ENCODE measurements at places on chromosomes 11 and 22. TPM values are rescaled to one million over a fixed set of nuclear protein-coding genes. Genes with fewer than 3 reads are reported as not detected.

OMP gene
- total RNA-seq = not detected

FAT3 gene
- 3.0 TPM for total RNA-seq

GUCY1A2 gene
- 15.6 TPM for total RNA-seq

PATE2 gene
- total RNA-seq = not detected

MS4A12 gene
- not detected for total RNA-seq

MICAL2 gene
- 242 TPM for total RNA-seq

MFNG gene
- total RNA-seq = 46.4 TPM

MFRP gene
- total RNA-seq = not detected

MRGPRX4 gene
- total RNA-seq = not detected

NPTXR gene
- total RNA-seq = 4.5 TPM

- no peak for DNase-seq
Observed at GRCh38 chr11:11558396-11558795, 63.4 kb downstream of the GALNT18 start.

- no peak for DNase-seq
Observed at GRCh38 chr11:107898270-107898669, 30.0 kb upstream of the RAB39A start.

- DNase-seq = no peak
Observed at GRCh38 chr11:18108254-18108653, 2.4 kb upstream of the SAAL1 start.

GRCh38 chr11:85180528-85180927, 446.6 kb downstream of the DLG2 start:
- DNase-seq = no peak

DNA sequence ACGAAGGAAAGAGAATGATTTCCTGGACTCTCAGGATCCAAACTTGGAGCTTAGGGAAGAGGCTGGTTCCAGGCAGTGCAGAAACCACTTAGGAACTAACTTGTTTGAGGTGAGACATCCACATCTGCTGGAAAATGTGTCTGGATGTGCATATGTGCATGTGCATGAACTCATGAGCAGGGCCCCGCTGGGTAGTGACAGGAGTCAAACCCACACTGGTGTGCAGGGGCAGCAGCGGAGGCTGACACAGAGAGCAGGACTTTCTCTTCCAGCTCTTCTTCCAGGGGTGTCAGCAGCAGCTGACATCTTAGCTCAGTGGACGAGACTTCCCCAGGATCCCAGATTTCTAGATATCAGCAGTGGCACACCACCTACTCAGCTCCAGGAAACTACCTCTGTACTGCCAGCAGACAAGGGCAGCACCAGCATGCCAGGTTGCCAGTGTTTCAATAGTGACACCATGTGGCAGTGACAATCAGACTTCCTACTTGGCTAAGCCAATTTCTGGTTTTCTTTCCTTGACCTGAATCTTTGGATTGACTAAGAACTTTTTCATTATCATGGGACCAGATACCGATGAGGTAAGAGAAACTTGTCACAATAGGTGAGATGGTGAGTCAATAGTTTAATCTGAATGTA, 227.5 kb upstream of the ZC3H12C start:
- no peak for DNase-seq

GRCh38 chr11:65329944-65330403, 3.7 kb upstream of the DPF2 start:
- DNase-seq = peak; percentile 82

- DNase-seq = peak; percentile 63
Observed at GRCh38 chr22:35467681-35468434, 67.9 kb downstream of the MCM5 start.

DNA sequence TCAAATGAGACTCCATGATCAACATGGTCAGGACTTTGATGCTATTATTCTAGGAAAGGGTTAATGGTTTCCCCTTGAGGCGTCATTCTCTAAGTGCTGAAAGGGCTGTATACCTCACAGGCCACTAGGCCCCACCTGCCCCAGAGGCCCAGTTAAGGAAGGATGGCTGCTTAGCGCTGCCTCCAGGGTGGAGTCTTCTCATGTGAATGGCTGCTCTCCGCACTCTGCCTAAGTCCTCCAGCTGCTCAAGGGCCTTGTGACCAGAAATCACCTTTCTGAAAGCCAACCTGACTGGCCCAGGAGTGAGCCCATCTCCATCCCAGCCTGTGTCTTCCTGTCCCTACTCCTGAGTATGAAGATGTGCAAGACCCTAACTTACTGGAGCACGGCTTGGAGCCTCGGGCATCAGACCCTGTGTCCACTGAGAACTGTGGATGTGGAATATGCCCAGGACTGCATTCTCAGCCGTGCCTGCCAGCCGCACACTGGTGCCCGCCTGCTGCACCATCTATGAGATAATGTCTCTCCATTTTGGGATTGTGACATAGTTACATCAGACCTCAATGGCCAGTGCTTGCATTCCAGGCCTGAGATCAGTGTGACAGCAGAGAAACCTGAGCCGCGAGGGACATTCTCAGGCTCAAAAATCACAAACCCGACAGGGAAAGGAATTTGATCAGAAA, 51.0 kb downstream of the SNX19 start:
- DNase-seq = no peak

GRCh38 chr22:20154602-20155187, 3.8 kb upstream of the CCDC188 start:
- no peak for DNase-seq

- no peak for DNase-seq
Observed at GRCh38 chr11:105443623-105444022, 166.2 kb upstream of the GRIA4 start.

- DNase-seq = no peak
Observed at GRCh38 chr11:31173926-31174680, 195.4 kb downstream of the DCDC1 start.

Measured in left lung (tissue), 14 donors.